ENCODE measurements at places on chromosomes 4 and X.

GRCh38 chr4:140296335-140297220 lies 76.9 kb upstream of the SCOC start:
- no peak for DNase-seq

DNA sequence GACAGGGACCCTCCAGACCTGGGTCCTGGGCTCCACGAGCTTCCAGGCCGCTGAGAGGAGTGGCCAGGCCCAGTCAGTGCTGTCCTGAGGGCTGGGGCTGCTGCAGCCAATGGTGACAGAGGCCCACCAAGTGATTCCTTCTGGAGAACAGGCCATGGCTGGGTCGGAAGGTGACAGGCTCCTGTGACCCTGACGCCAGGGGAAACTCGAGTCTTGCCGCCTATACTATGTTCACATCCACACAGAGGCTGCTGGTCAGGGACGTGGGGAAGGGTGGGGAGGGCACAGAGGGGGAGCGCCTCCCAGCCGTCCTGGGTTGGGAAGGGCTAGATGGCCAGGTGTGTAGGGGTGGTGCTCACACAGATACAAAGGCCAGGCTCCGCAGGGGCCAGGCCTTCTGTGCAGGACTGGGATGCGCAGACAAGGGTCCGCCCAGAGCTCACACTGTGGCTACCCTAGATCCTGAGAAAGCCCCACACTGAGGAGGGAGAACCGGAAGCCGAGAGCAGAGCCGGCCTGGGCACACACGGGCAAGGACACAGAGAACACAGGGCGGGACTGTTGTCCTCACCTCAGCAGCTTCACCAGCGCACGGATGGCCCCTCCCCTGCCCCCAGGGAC lies 81.4 kb downstream of the HTRA3 start:
- DNase-seq: no peak

DNA sequence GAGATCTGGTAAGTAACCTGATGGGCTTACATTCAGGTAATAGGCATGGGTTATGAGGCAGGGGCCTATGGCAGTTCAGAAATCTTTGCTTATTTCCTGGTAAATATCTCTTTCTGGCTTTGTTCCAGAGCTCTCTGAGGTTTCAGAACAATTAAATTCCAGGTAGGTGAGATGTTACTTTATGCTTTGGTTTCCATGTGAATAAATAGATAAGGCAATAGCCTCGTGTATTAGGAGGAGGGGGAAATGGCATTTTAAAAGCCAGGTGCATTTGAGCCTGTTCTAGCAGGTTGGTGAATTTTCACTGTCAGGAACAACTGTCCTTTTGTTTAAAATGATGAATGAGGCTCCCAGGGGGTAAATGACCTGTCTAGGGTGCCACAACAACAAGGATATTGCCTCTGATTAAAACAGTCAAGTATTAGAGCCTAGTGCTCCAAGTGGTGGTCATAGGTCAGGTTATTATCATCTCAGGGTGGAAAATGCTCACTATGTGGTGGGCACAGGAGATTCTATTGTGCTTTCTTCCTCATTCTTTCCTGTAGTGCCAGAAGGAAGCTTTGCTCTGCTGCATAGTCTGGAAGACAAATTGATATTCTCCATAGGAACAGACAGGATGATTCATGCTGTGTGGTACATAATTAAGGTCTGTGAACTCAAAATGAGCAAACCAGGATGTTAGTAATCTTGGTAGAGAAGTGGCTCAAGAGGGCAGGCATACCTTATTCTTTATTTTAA lies 296.2 kb downstream of the INPP4B start:
- DNase-seq: peak; percentile 80

- DNase-seq: no peak
These were observed 34.7 kb upstream of the NAF1 start for GRCh38 chr4:163201358-163201757.

- no peak for DNase-seq
These were observed 169.9 kb downstream of the ZNF330 start for GRCh38 chr4:141390571-141390970.

DNA sequence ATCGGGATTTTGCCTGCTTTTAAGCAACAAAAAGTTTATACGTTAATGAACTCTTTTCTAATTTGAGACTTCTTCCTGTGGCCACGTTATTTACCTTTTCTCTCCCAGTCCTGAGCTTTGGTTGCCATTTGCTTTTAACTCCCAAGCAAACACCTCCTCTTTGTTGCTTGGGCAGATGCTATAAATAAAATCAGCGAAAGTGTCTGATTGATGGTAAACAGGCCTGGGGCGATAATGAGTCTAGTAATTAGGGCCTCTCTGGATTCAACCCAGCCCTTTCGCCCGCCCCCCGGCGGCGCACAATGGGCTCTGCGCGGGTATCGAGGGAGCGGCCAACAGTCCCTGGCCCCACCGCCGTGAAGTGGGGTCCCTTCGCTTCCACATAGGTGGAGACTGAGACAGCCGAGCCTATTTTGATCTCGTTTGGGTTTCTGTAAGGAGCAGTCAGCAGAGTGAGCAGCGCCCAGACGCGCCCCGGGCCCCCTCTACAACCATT lies 790 bp downstream of the CLGN start:
- DNase-seq: no peak

- peak; percentile 29 for DNase-seq
These were observed 21.3 kb upstream of the SULT1E1 start for GRCh38 chr4:69881173-69881773.

DNA sequence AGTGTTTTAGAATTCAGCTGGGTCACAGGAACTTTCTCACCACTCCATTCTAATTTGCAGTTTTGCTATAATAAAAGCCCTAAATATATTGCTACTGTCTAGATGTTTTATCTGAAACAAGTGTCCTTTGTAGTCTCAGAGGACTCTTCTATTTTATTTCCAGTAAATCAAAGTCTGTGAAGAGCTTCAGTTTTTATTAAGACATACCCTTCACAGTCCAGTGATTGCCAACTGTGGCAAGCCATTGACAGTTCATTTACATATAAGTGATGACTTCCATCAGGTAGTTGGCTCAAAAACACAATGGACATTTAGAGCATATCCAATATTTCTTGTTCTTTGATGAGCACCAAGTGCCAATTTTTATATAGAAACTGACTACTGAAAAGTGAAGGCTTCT lies 466.1 kb downstream of the IQCM start:
- no peak for DNase-seq

DNA sequence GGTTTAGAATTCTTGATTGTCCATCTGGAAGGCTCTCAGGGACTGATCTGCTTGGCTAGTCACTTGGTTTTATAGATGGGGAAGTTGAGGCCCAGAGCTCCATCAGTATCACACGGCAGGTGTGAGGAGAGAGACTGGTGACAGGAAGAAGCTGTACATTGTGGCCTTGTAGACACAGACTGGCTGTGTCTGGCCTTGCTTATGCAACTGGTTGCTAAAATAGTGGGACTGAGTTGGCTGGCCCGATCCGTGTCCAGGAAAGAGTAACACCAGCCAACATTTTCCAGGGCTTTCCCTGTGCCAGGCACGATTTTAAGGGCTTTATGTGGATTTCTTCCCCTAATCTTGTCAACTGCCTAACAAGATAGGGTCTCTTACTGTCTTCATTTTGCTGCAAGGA lies 2.8 kb downstream of the TBC1D14 start:
- DNase-seq: no peak

DNA sequence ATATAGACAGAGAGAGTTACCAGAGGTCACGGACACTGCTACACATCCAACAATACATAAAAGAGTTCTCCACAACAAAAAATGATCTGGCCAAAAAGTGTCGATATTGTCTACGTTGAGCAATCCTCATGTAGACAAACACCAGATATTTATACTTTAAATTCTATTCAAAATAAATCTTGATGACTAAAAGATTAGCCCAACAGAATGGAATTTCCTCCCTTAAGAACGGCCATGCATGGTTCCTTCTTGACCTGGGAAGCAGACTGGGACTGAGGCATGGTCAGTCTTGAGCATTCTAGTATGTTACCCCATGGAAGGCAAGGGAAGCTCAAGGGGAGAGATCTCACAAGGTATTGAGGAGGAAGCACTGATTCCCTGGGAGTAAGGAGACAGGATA lies 43.5 kb downstream of the LHFPL1 start:
- DNase-seq: no peak

- DNase-seq: no peak
These were observed 181.6 kb downstream of the LARP7 start for GRCh38 chr4:112818594-112818965.

- DNase-seq: no peak
These were observed 11.4 kb downstream of the RNF175 start for GRCh38 chr4:153748378-153748777.

DNA sequence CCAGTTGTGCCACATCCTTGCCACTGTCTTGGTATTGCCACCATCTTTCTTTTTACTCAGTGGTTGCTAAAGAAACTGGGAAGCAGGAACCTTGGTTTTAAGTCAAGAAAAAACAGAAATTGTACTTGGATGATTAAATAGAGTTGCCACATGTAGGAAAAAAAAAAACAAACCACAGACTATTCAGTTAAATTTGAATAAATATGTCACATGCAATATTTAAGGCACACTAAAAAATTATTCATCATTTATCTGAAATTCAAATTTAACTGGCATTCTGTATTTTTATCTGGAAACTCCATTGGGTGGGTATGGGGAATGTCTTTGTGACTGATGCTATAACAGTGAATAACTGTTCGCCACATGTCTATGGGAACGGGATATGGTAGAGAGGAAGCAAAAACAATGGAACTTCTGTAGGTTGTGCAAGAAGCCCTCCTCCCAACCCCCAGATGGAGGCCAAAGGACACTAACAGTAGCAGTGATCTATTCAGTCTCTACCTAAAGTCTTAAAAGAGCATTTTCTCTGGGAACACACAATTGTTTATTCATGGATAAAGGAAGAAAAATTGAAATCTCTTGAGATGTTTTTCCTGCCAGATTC lies 57.0 kb upstream of the PLAC8 start:
- no peak for DNase-seq

DNA sequence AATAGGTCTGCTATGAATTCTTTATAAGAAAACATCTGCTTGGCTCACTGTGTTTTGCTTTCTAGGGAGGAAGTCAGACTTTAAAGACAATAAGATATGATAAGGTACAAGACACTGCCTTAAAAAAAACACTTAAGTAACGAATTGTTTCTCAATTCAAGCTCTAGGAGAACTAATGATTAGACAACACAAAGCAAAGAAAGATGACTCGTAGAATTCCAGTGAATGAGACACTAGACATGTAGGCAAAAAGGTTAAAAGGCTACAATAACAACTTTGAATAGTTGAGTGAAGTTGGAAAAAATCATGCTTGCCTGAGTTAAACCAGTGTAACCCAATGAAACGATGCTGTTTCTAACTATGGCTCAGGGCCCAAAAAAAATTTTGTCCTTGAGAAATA lies 344.4 kb upstream of the ACTRT1 start:
- no peak for DNase-seq

- no peak for DNase-seq
These were observed 7.0 kb downstream of the ENOX2 start for GRCh38 chrX:130896026-130896425.

- DNase-seq: no peak
These were observed 284.0 kb downstream of the BCOR start for GRCh38 chrX:39813631-39814277.

- no peak for DNase-seq
These were observed 15.8 kb downstream of the MED28 start for GRCh38 chr4:17630228-17630627.

- DNase-seq: no peak
These were observed 53.1 kb downstream of the GSX2 start for GRCh38 chr4:54152846-54153600.

DNA sequence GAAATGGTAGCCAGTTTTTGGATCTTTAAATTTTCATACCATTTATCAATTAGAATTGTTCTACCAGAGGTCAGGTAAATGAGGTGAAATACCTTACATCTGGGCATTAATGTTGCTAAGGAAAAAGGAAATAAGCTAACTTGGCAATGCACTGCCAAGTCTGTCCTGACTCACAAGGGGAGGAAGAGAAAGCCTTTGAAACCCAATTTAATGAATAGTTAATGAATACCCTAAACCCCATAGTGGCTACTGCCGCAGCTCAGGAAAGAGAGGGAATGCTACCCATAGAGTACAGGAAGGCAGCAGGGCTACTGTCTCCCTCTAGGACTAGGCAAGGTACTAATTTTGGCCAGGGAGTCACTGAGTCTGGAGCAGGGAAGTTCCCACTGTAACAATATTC lies 16.8 kb upstream of the DHX15 start:
- DNase-seq: no peak

GRCh38 chr4:83932750-83933391 lies 397.0 kb downstream of the GPAT3 start:
- DNase-seq: no peak

DNA sequence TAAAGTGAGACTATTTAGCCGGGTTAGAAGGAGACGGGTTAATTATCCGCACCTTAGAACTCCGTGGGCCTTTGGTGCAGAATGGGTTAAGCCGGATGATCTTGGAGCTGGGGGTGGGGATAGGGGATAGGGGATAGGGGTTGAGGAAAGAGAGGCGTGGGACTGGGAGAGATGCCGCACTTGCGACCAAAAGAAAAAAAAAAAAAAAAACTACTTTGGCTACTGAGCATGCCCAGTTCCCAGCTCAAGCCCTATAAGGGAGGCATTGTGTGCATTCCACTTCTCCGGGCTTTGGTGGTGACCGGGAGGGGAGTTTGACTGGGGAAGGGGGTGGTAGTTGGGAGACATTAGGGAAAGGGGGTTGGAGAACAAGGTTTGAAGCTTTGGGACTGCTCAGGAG lies at the start of gene SLITRK4:
Gene SLITRK4 (minus strand): TSS at position 187 of the 400 bp plus-strand sequence. CDS start 4,993 bp downstream, outside the sequence.
- DNase-seq: no peak

DNA sequence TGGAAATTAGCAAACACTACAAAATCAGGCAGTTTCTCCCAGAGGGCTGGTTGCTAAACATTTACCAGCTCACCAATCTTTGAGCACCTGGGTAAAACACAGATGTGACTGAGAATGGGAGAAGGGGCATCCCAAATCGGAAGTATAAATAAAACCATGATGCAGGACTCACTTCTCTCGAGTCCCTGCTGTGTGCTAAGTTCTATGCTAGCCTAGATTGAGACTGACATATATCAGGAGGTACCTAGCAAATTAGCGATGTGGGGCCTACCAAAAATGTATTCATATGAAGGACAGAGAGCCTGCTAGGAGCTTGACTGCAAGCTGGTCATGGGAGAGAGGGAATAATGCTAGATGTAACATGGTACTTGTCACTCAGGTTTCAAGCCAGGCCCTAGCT lies 171.9 kb upstream of the PGRMC2 start:
- DNase-seq: no peak
